ENCODE measurements at places on chromosomes 16 and 17.

DNA sequence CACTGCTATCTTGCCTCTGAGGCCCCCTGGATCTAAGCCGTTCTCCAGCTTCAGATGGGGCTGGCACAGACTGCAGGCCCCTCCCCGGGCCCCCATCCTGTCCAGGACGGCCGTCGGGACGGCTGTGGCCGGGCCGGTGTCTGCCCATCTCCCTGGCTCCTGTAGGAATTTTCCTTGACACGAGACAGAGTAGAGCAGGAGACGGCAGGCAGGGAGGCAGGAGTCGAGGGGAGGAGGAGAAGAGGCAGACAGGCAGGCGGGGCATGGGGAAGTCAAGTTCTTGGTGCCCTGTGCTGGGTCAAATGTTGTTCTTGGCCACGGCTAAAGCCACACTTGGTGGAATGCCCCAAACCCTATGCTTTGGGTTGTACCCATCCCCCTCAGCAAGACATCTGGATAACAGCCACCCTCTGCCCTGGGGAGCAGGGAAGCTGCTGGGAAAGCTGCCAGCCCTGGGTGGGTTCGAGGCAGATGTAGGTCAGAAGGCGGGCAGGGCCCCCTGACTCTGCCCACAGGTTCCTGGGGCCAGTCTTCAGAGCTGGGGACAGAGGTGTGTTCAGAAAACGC is 4.0 kb downstream of the C1QTNF1 start:
- no peak for DNase-seq

- DNase-seq: no peak
Observed at GRCh38 chr17:27600471-27600870, 30.5 kb upstream of the LGALS9 start.

- DNase-seq: no peak
Observed at GRCh38 chr16:12876778-12877177, 24.6 kb upstream of the SHISA9 start.

- DNase-seq: no peak
Observed at GRCh38 chr17:46020023-46020761, 21.1 kb downstream of the STH start.

- peak; percentile 64 for DNase-seq
Observed at GRCh38 chr16:11627822-11628457, 40.3 kb upstream of the SNN start.

DNA sequence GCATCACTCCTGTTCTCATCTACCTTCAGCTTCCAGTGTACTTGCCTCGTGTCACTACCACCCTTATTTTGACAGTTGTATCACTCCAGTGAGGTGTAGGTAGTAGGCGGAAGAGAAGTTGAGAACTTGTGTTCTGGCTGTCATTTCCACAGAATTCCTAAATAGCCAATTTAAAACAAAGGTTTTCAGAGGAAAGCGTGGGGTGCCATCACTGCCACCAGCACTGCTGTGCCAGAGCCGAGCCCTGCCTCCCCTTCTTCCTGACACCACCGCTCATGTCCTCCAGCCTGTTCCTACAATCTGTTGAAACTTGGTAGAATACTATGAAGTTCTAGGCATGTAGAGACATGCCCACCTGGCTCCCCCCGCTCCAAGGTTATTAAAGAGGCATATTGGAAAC is 215.8 kb downstream of the TANC2 start:
- no peak for DNase-seq

DNA sequence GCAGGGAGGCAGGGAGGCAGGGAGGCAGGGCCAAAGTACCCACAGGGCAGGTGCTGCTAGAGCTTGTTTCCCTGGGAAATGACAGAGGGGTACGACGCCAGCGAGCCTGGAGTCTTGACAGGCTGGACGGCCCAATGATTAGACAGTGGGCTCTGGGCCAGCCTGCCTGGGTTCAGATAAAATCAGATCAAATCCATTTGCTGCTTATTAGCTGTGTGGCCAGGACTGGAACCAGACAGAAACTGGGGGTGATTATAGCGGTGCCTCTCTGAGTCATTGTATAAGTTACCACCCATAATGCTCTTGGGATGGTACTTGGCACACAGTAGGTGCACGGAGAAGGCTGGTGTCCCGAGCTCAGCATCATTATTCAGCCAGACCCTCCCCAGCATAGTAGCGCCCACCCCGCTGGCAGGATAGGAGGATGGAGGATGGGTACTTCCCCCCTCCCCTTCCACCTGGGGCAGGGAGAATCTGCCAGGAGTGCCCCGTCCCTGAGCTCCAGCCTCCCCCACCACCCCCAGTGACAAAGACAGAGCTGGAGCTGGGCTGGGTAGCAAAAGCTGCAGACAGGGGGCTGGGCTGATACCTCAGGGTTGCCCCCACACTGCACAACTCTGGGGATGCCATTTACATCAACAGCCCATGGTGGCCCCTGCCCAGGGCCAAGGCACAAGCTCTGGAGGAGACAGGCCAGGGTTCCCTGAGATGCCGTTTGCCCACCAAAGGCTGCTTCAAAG is 77.6 kb upstream of the TNRC6C start:
- DNase-seq: no peak

DNA sequence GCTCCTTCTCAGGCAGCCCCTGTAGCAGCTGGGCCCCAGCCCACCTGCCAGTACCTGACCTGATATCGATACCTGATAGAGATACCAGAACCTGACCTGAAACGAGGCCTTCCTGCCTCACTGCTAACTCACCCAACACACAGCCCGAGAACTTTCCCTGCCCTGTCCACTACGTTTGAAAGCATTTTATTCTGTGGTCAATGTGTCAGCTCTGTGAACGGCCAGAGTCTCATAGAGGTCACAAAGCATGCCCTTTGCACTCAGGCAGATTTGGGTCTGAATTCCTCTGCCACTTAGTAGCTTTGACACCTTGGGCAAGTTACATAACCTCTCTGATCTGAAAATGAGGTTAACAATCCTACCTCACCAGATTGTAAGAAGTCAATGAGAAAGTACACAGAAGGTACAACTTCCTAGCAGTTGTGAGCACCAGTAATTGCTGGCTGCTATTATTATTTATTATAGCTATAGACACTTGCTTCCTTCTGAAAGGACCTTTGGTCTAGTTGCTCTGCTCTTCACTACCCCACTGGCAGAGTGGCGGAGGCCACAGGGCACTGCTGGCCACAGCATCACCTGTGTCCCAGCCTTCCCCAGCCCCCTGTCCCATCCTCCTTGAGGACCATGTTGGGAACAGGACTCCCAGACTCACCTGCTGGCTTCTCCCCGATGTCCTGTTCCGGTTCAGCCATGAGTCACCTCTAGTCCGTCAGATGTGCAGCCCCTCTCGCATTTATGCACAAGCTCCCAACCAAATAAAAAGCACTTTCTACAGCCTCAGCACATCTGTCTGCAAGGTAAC is 895 bp downstream of the ANKRD40CL start:
- no peak for DNase-seq

GRCh38 chr16:78786635-78787034 is 687.2 kb downstream of the WWOX start:
- DNase-seq: no peak

GRCh38 chr17:27106347-27106981 is 187.4 kb upstream of the WSB1 start:
- no peak for DNase-seq

DNA sequence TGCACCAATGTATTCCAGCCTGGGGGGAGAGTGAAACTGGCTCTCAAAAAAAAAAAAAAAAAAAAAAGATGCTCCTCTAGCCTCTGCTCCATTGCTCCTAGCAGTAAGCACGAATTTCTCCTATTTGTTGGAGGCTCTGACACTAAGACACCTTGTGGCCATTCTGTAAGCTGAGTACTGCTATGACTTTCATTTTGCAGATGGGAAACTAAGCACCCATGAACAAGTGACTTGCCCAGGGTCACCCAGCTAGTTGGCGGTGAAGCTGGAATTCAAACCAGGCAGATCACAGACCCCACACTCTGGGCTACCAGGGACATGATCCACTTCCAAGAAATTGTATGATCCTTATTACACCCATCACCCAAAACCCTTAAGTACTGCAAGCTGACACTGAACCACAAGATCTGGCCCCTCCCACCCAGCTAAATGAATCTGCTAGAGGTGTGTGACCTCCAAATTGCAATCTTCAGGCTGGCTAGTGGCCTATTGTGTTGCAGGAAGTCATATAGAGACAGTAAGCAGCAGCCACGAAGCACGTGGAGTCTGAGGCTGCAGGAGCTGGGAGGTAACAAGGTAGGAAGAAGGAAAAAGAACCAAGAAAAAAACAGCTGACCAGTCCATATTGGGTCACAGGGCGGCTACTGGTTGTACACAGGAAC is 209.4 kb downstream of the XYLT1 start:
- DNase-seq: no peak

GRCh38 chr17:81132770-81133723 is 32.3 kb upstream of the PVALEF start:
- DNase-seq: no peak

GRCh38 chr17:72691586-72691985 is 400.9 kb downstream of the SLC39A11 start:
- DNase-seq: peak; percentile 64
